ENCODE measurements at places on chromosomes 16 and 17.
A peak's percentile ranks its signal among the peaks of the same experiment; 100 is the strongest.

DNA sequence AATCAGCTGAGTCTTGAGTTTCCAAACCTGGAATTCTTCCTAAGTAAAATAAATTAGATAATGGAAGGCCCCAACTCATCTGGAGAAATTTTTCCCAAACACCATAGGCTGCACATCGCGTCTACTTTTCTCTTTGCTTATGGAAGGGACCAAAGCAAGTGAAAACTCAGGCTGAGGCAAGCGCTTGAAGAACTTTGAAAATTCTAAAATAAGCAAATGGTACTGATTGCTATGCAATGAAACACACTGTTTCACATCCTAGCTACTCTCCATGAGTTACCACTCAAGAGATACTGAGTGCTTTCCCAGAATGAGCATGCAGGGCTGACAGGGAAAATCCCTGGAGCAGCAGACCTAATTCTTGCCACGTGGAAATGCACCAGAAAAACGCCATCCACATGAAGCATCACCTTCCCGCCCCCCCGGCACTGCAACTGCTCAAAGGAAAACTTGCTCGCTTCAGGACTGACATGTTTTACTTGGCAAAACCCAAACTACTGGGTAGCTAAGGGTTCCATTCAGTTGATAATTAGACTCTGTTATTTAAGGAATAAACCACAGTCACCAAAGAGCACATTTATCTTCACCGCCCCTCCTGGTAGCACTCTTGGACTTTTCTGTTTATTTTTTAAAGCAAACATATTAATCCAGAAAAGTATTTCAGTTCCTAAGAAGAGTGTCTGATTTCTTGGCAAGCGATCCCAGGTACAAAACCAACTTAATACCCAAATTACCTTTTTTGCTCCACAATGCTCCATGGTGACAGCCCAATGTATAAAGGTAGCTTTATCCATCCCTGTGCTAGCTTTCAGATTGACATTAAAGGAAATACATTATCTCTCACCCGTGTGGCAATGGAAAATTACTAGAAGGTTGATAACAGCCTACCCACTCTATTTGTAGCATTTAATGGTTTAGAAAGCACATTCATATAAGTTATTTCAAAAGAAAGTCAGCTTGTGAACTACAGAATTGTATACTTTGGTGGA, 62.5 kb downstream of the WDR59 start:
- DNase-seq: no peak

- peak; percentile 2 for DNase-seq
Observed at GRCh38 chr16:27867122-27868110, 196.1 kb downstream of the GSG1L start.

- peak; percentile 53 for DNase-seq
Observed at GRCh38 chr17:19263641-19264051, 26.5 kb downstream of the EPN2 start.

GRCh38 chr16:89845417-89845816, 17.1 kb downstream of the SPIRE2 start:
- no peak for DNase-seq

- DNase-seq: no peak
Observed at GRCh38 chr17:54085020-54085419, 262.3 kb downstream of the KIF2B start.

DNA sequence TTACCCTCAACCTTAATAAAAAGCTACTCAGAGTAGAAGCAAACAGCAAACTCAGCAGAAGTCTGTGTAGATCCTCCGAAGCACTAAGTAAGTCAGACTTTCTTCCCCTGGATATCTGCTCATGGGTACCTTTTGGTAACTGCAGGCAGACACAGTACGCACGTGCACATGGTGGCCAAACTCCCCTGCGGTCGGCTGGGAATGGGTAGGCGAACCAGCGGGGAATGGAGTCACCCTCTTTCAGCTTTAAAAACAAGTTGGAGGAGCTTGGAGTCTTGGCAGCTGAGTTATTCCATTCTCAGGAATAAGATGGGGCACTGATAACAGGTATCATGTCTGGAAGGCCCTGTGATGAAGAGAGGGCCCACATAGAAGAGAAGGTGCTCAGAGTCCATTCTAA, 16.3 kb downstream of the CYB561 start:
- DNase-seq: no peak

DNA sequence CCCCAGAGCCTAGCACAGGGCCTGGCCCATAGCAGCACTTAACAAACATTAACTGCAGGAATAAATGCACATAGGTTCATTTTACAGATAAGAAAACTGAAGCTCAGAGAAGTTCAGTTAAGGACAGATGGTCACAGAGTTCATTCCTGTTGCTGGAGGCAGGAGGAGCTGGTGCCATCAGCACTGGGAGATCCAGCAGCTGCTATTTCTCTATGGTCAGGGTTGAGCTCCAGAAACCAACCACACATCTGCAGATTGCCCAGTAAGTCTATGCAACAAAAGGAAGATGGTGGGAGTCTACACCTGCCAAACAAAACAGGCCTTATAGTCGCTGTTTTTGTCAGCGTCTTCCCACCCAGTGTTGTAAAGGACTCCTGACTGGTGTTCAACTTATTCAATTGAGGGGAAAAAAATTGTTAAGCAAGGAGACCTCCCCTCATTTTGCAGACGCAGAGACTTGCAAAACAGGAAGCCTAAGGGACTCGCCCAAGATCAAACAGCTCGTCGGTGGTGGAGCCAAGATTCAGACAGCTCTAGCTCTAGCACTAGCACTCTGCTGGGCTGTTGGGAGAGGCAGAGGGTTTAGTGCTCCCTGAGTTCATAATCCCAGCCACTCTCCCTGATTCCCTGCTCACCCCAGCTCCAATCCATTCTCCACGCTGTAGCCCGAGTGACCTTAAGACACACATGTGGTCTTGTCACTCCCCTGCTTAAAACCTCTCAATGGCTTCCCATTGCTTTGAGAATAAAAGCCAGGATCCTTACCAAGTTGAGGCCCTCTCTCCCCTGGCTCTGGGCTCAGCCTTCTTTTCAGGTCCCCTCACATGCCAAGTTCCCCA, 9.0 kb downstream of the NOG start:
- no peak for DNase-seq

- DNase-seq: no peak
Observed at GRCh38 chr17:83100853-83101391, 21.5 kb downstream of the METRNL start.

DNA sequence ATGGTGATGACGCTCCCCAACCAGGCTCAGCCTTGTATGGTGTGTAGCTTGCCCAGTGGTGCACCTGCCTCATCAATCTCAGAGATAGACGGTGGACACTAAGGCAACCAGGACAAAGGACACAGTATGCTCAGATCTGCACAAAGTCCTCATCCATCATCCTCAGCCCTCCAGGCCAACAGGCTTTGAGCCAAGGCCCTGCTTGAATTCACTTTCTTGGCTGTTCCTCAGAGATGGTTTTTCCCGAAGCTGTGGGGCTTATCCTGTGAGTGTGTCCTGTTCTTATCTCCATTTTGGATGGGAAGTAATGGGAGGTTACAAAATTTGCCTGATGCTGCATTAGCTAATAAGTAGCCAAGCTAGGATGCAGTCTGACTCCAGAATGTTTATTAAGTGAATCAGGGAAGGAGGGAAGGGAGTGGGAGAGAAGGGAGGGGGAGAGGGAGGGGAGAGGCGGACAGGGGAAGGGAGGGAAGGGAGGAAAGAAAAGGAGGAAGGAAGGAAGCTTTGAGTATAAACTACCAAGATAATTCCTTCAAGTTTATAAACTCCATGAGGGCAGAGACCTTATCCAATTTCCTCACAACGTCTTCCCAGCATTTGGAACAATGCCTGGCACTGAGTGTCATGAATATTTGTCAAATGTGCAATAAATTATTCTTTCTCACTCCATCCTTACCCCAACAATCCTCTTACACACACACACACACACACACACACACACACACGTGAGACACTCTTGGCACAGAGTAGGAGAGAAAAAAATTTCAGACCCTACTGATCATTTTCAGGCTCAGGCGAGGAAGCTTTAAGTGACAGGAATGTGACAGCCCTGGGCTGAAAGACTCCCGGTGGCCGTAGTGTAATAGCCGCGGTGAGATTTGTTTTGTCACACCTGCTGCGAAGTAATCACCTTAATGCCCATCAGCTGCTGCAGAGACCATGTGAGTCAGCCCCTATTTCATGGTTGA, 84.3 kb downstream of the BMERB1 start:
- DNase-seq: peak; percentile 43

- no peak for DNase-seq
Observed at GRCh38 chr17:69090365-69090764, 29.6 kb upstream of the ABCA9 start.

DNA sequence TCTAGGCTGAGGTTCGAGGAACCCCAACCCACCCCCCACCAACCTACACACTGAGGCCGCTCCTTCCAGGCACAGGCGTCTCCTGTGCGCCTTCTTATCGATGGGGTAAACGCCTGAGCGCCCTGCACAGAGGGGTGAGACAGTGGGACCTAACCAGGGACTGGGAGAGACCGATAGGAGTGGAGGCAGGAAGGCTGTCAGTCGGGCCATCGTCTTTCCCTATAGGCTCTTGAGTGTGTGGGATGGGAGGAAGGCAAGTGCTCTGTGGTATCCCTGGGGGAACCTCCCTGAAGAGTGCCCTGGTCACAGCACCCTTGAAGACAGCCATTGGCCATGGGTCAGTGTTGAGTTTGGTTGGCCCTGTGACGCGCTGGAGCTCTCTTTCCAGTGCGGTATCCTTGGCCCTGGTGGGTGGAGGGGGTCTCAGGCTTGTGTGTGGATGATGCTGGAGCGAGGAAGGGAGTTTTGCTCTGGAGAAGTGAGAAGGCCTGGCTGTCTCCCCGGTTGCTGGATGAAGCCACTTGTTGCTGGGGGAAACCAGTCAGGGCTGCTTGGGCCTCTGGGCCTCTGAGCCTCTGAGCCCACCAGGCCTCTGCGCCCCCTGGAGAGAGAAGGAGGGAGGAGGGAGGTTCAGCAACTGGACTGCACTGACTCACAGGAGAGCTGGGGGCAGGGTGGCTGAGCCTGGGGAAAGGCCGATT, 1.7 kb downstream of the GPRC5C start:
- no peak for DNase-seq

- DNase-seq: no peak
Observed at GRCh38 chr16:67301080-67301782, 21.9 kb downstream of the PLEKHG4 start.

GRCh38 chr17:79433379-79433778, 177.5 kb downstream of the RBFOX3 start:
- no peak for DNase-seq

GRCh38 chr17:57350266-57350665, 93.9 kb downstream of the MSI2 start:
- DNase-seq: no peak

- DNase-seq: no peak
Observed at GRCh38 chr17:34384271-34384670, 21.2 kb upstream of the CCL1 start.

- no peak for DNase-seq
Observed at GRCh38 chr16:50464325-50465290, 83.6 kb upstream of the NKD1 start.

GRCh38 chr17:63622574-63623390, 565 bp downstream of the MAP3K3 start:
- no peak for DNase-seq

GRCh38 chr16:20380782-20381181, 23.8 kb downstream of the PDILT start:
- DNase-seq: no peak

DNA sequence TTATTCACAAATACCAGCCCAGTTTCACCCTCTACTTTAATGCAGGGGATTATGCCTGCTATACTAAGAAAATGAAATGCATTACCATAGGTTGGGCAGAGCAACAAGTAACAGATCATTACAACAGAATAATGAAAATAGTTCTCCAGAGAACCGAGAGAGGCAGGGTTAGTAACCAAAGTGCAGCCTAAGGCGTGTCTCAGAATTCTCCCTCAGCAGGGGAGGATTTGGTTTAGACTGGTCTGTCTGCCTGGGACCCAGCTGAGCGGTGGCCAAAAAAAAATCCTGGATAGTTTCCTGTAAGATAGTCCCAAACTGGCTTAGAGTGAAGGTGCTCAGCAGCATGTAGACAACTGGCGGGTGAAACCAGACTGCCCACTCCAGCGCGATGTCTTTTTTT, 30.8 kb upstream of the ADCY7 start:
- DNase-seq: no peak

DNA sequence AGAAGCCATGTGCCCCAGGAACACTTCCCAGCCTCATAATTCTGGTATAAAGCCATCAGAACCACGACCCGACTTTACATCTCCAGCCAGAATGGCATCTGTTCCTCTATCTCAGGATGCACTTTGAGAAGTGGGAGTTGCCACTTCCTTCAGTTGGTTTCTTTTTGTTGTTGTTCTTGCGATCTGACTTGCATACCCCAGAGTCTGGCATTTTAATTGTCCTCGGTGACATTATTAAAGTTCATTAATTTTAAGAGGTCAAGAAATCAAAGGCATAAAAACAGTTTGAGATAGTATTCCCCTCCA, 13.5 kb downstream of the MARCHF10 start:
- DNase-seq: no peak

GRCh38 chr17:59699786-59700185, 7.4 kb downstream of the PTRH2 start:
- no peak for DNase-seq
